AG09309 (cell line): ENCODE measurements at places on chromosomes 11 and 22.

DNA sequence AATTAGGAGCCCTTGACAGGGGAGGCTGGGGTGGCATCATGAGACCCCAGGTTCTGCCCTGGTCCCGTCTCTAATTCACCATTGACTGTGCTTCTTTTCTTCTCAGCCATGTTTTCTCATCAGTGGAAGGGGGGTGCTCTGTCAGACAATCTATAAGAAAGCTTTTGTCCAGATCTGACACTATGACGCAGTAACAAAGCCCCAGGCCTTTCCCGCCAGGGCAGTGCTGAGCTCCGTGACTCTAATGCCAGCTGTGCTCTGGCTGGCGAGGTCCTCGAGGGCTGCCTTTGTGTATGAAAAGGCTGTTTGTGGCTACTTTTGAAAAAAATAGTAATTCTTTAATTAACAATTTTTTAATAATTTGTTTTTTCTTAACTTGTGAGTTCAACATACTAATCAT is 3.2 kb downstream of the CD6 start:
- no peak for DNase-seq

DNA sequence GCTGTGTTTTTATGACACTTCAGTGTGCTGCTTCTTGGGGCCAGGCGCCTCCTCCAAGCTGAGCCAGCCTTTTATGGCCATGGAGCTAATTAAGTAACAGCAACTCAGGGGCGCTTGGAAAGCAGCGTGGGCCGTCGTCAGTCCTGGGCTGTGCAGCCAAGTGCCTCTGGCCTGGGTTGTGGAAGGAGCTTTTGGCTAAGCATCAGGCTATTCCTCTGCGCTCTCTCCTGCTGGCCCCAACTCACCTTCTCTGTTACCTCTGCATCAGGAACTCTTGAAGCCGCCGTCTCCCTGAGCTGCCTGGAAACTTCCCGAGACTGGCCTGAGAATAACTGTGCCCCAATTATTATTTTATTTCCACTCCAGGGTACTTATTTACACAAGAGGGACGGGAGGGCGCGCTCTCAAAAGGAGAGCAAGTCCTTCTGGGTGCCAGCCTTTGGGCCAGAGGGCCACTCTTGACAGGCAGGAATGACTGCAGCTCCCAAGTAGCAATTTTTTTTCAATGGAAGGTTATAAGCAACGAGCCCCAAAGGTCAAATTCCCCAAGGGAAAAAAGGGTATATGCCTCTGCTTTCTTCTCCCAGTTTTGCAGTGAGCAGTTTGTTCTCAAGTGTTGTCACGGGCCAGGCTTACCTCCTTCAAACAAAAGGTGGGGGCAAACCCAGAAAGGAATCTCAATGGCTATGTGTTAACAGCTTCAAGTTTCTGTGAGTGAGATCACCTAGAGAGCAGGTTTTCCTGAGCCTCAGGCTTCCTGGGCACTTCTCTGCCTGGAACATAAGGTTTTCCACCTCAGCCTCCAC is 38.5 kb upstream of the NAV2 start:
- no peak for DNase-seq

DNA sequence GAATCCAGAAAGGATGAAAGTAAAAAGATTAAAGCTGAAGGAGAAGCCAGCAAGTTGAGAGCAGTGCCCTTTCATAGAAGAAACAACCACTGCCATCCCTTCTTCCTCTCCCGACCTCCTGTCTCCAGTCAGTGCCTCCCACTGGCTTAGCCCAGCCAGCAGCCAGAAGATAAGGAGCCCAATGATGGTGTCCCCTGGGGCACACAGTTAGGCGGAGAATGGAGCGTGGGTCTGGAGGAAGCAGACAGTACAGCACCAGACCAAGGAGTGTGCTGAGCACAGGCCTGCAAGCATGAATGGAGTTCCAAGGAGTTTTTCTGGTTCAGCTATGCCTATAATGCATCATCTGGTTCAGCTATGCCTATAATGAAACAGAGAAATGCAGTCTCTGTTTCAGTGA is 54.3 kb upstream of the TNRC6B start:
- no peak for DNase-seq

DNA sequence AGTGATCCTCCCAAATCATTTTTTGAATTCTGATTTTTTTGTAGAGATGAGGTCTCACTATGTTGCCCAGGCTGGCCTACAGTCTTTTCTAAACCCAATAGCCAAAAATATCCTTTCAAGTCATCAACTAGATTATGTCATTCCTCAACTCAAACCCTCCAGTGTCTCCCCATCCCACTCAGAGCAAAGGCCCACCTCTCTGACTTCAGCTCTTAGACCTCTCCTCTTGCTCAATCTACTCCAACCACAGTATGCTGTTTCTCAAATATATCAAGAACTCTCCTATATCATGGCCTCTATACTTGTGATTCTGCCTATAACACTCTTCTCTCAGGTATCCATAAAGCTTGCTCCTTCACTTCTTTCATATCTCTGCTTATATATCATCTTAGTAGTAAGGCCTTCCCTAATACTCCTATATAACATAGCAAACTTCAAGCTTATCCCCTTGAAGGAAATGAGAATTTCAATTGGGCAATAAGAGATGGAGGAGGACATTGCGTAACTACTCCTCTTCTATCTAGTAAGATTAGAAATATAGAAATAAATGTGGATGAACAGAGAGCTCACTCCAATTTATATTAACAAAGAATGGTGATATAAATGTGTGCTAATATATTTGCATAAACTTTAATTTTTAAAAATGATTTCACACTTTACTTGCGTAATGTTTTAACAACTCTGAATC is 24.5 kb downstream of the DLG2 start:
- no peak for DNase-seq

GRCh38 chr22:28116219-28116673 is 197.2 kb upstream of the PITPNB start:
- peak; percentile 67 for DNase-seq

DNA sequence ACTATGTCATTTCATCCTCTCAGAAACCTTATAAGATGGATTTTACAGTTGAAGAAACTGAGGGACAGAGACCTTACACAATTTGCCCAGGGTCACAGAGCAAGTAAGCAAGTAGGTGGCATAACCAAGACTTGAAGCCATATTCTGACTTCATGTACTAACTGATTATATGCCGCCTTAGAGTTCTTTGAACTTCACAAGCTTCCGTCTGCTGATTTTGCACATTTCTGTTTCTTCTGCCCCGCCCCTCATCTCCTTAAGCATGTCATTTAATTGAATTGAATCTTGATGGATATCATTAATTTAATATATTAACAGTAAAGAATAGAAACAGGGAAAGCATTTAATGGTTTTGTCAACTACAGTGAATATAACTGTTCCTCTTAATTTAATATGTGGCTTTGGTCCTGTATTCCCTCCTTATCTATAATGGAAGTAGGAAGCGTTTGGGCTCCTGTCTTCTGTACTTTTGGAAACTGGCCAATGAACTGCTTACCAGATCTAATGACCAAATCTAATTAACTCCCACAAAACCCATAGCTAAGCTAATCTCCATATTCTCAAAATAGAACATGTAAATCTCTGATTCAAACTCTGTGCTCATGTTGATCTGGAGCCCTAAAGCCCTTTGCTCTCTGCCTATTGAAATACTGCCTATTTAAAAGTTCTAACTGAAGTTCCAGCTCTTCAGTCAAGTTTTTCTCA is 30.4 kb downstream of the SIK2 start:
- DNase-seq = no peak

DNA sequence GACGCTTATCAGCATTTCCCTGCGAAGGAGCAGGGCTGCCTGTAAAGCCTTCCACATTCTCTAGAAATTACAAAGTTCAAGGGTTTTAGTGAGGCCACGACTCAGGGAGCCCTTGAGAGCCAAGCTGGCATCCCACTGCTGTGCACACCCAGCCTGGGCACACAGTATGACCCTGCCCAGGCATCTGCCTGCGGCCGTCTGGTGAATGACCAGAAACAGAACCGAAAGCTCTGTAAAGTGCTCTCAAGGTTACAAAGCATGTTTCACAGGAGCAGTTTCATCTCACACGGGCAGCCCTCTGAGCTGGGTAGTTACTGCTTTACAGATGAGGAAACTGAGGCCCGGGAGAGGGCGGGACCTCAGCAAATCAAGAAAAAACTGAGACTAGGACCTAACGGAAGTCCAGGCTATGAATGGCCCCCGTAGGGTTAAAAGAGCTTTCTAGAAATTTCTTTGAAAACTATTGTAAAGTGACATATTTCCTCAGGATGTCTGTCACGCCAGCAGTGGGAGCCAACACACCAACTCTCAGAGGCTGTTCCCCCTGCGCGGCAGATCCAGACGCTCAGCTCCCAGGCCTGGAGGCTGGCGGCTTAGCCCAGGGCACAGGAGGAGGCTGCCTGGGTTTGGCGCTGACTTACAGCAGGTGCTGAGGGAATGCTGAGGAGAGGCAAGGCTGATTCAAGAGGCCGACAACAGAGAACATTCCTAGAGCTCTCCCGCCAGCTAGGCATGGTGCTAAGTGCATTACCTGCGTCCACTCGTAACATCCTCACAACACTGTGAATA is 7.7 kb upstream of the TCF20 start:
- DNase-seq = no peak

GRCh38 chr11:33377412-33378370 is 120.5 kb downstream of the HIPK3 start:
- no peak for DNase-seq

DNA sequence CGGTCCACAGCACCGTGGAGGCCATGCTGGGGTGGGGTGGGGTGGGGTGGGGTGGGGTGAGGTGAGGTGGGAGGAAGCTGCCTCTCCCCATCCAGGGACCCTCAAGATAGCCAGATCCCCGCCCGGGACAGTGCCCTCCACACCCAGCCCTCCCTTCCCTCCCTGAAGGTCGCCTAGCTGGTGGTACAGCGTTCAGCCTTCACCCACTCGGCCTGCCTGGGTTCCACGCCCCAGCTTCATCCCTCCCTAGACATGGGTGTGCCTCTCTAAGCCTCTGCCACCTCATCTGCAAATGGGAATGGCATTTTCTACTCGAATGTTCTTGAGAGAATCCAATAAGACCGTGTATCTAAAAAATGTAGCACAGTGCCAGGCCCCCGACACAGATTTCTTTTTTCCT is 17.8 kb downstream of the KCTD17 start:
- DNase-seq = no peak

DNA sequence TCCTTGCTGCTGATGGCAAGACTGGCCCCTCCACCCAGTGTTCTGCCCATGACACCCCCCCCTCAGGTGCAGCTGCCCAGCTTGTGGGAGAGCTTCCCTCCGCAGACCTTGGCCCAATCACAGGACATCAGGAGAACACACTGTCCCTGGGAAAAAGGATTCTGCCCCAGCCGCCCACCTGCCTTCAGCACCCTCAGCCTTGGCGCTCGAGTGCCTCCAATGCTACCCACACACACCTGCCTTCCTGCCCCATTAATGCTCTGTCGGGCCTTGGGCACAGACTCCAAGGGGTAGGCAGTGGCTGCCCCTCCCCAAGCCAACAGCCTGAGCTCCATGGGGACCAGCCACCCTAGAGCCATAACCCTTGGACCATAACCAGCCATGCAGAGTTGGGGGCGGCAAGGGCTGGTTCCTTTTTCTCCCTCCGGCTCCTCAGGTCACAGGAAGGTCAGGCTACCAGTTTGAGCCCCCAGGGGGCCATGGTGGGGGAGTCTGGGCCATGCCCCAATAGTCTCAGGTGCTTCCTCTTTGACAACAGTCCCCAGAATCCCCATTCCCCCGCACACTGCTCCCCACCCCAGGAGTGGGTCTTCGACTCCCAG is 1.3 kb upstream of the ZNF70 start:
- DNase-seq = no peak

- no peak for DNase-seq
Measured at GRCh38 chr11:68142441-68143309, 21.5 kb upstream of the CHKA start.
